ENCODE measurements at places on chromosomes 16 and 17. TPM values are rescaled to one million over a fixed set of nuclear protein-coding genes. Genes with fewer than 3 reads are reported as not detected.

Gene KRT32
- not detected for polyA plus RNA-seq

Gene TBC1D3D
- not detected for polyA plus RNA-seq

Gene SLC25A39
- 82.5 TPM for polyA plus RNA-seq

Gene KREMEN2
- polyA plus RNA-seq: 1.1 TPM

Gene ANKRD13B
- 7.0 TPM for polyA plus RNA-seq

Gene CDRT4
- polyA plus RNA-seq: 3.1 TPM

Gene TEKT1
- 0.94 TPM for polyA plus RNA-seq

GRCh38 chr17:77038884-77039555, 101.7 kb upstream of the SEC14L1 start:
- no peak for DNase-seq

DNA sequence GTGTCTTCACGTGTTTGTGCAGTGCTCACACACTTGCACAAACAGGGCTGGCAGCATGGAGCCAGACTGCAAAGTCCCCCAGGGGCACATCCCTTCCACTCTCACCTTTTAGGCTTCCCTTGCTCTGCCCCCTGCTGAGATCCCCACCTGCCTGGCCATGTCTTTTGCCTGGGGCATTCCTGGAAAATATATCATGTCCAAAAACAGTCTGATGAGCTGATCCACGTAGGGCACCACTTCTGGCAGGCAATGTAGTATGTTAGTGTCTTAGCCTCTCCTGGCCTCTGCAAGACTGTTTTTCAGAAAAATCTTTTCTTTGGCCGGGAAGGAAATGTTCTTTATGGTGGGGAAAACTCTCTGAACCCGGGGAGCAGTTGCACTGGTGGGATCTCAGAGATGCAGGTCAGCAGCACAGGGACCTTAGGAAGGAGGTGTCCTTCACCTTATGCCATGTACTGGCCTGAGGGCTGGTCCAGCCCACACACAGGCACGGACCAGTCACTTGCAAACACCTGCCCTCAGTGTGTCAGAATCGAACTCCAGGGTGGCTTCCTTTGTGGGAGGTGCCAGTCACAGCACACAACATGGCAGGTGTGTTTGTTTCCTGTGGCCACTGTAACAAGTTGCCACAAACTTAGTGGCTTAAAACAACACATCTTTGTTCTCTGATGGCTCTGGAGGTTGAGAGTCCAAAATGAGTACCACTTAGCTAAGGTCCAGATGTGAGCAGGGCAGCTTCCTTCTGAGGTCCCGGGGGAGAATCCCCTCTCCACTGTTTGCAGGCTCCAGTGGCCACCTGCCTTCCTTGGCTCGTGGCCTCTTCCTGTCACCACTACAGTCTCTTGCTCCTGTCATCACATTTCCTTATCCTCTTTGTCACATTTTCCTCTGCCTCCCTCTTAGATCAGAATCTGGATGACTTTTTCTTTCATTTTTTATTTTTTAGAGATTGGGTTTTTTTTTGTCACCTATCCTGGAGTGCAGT, 46.6 kb downstream of the MPRIP start:
- no peak for DNase-seq

- DNase-seq: no peak
Observed at GRCh38 chr17:36614933-36615332, 13.6 kb downstream of the MRM1 start.

GRCh38 chr17:39599004-39599664, 8.6 kb downstream of the NEUROD2 start:
- DNase-seq: no peak

- no peak for DNase-seq
Observed at GRCh38 chr17:35087731-35088355, 24.3 kb upstream of the RFFL start.

- DNase-seq: no peak
Observed at GRCh38 chr17:11954936-11955335, 42.3 kb downstream of the ZNF18 start.

GRCh38 chr17:30334421-30334820, 564 bp upstream of the TMIGD1 start:
- DNase-seq: no peak

- DNase-seq: no peak
Observed at GRCh38 chr16:27847030-27847550, 216.4 kb downstream of the GSG1L start.

DNA sequence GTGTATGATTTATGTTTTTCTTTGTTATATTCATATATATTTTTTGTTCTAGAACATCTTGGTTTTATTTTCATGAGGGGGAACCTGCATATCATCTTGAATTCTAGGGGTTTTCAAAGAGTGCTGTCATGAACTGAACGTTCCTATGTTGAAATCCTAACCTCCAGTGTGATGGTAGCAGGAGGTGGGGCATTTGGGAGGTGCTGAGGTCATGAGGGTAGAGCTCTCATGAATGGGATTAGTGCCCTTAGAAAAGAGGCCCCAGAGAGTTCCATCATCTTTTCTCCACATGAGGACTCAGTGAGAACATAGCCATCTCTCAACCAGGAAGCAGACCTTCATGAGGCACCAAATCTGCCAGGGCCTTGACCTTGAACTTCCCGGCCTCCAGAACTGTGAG, 34.6 kb upstream of the CCDC182 start:
- no peak for DNase-seq

DNA sequence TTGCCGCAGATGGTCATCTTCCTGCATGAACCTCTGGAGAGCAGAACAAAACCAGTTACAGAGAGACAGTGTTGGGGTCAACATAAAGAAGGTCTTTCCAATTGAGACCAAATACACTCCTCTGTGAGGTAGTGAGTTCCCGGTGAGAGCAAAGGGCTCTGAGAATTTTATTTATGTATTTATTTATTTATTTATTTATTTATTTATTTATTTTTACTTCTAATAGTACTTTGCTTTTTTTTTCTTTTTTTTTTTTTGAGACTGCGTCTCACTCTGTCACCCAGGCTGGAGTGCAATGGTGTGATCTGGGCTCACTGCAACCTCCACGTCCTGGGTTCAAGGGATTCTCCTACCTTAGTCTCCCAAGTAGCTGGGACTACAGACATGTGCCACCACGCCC, 12.1 kb upstream of the COTL1 start:
- no peak for DNase-seq

- DNase-seq: no peak
Observed at GRCh38 chr16:81831722-81832126, 52.6 kb downstream of the PLCG2 start.

DNA sequence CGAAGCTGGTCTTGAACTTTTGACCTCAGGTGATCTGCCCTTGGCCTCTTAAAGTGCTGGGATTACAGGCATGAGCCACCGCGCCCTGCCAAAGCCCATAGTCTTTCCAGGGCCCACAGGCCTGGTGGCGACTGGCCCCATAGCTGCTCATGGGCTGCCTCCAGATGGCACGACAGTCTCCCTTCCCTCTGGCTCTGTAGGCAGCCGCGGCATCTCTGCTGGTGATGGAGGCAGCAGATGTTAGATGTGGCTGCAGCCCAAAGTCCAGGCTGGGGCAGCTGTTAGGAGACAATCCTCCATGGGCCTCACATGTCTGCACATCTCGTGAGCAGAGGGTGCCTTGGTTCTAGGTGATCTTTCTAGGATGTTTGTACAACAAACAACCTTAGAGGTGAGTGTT, 69.7 kb upstream of the DNAJA2 start:
- no peak for DNase-seq

DNA sequence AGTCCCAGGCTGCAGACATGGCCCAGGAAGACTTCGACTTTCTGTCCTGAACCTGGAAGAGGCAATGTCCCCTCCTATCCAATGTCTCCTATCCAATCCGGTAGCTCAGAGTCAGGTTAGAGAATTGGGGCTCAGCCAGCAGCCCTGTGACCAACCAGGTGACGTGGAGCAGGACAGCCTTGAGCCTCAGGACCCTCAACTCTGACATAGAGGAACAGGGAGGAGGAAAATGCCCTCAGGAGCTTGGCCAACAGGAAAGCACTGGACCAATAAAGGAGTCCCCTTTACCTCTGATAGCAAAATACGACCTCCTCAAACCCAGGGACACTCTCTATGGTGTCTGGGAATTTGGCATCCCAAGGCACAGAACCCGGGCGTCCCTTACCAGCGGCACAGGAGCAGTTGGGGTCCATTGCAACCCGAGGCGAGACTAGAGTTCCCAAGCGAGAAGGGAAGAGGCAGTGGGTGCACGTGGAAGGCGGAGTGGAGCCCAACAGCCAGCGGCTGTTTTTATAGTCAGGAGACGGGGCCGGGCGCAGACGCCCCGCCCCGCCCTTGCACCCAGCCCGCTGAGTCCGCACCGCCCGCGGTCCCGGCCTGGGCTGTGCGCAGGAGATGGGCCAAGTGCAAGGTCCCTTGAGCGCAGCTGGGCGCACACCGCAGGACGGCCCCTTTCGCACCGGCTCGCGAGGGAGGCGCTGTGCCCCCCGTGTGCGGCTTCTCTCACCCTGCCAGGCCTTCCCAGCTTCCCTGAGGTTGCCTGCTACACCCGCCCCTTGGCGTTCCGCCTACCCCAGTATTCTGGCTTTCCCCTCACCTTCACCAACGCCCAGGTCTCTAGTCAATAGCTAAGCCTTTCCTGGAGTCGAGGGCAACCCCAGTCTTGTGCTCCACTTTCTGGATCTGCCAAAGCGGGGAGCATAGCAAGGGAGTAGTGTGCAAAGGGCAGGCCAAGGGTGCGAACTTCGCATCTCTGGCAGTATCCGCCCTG, at the start of gene MT1G:
TSS of gene MT1G (minus strand) at position 485 of the 991 bp plus-strand sequence. CDS start at position 413, 72 bp downstream.
- no peak for DNase-seq

- no peak for DNase-seq
Observed at GRCh38 chr17:45889579-45889978, 4.8 kb upstream of the MAPT start.

- DNase-seq: no peak
Observed at GRCh38 chr17:75853433-75853832, 1.7 kb downstream of the WBP2 start.

DNA sequence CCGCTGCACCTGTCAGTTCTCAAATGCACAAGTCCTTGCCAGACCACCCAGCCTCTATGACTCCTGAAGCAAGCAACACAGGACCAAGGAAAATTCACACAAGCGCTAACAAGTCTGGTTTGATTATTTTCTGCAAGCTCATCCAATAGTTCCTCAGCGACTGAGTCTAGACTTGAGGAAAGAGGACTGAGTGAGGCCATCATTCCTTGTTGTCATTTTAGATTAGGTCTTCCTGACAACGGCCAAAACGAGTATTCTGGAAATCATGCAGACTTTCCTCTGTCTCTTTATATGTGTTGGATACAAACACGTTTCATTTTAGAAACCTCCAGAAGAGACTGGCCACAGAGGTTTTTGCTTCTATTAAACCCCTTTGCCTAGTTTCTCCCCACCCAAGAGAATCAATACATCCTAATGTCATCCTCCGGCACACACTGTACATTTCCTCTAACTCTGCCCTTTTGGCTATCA, 561 bp downstream of the CCDC47 start:
- no peak for DNase-seq

DNA sequence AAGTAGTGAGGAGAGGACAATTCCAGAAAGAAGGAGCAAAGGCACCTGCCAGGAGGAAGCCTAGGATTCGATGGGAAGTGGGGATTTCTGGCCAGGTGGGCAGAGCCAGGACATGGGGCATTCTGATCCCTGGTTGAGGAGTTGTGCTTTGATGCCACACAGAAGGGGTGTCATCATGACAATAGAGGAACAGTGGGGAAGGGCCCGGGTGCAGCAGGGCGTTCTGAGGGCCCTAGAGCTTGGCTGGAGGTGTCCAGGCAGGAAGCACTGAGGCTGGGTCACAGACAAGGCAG, 4.3 kb downstream of the EVPLL start:
- no peak for DNase-seq

DNA sequence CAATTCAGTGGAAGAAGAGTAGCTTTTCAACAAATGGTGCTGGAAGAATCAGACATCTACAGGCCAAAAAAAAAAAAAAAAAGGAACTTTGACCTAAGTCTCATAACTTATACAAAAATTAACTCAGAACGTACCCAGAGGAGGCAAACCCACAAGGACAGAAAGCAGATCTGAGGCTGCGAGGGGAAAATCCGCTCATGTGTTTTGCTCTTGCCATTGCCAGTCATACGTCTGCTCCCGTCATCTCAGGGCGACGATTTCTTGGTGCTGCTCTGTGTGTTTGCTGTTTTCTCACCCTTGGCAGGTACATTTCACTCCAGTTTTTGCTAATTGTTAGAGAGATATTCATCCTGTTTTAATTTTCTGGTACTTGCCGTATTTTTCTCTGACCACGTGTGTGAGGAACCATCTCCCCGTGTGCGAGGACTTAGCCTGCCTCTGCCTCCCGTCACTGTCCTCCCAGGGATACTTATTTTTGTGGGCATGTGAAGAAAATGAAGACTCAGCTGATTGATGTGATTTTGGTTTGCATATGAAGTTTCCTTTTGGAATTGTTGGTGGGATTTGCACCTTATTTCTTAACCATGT, 33.4 kb upstream of the ACSF3 start:
- DNase-seq: no peak

GRCh38 chr17:67509390-67510287, 132.6 kb downstream of the PITPNC1 start:
- no peak for DNase-seq

DNA sequence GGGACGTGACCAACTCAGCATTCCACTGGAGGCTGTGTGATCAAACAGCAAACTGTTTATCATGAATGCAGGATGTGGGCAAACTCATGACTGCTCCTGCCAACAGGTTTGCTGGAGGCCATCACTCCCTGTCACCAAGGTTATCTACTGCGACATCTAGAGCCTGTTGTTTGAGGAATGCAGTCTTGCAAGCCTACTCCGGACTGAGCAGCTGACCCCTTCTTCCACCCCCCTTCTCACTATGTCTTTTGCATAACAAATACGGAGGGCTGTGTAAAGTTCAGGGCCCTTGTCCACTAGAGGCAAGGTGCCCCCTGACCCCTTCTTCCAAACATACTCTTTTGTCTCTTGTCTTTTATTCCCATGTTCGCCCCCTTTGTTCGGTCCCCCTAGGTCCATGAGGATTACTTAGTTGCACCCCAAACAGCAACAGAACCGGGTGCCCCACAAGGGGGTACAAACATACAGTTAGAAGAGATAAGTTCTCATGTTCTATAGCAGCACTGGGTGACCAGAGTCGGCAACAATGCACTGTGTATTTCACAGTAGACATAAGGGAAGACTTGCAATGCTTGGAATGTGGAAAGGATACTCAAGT, 28.7 kb downstream of the MEAK7 start:
- no peak for DNase-seq

- DNase-seq: no peak
Observed at GRCh38 chr17:65218261-65218660, 81.1 kb downstream of the RGS9 start.

DNA sequence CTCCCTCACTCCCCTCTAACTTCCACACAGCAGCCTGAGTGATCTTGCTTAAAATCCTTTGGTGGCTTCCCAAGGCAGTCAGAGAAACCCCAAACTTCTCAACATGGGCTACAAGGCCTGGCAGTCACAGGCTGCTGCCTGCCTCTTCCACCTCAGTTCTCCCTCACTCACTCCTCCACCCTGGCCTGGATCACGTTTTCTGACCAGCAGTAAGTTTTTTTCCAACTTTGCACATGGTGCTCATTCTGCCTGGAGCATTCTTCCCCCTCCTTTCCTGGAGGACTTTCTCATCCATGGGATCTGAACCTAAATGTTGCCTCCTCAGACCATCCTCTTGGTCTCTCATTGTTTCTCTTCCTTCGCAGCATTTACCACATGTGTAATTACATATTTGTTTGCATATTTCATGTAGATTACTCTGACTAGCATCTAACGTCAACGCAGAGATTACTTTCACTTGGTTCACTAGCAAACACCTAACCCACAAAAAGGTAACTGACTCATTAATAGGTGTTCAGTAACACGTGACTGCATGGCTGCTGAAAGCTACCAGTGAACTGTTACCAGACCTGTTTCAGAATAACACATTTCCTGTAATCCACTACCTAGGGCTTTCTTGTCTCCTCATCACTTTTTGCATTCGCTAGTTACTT, 17.1 kb downstream of the GNA13 start:
- DNase-seq: no peak

- DNase-seq: no peak
Observed at GRCh38 chr17:65230040-65230439, 92.9 kb downstream of the RGS9 start.
